ENCODE measurements at places on chromosomes 13 and 19.

GRCh38 chr13:33069365-33069764 lies 53.1 kb downstream of the KL start:
- DNase-seq, result no peak

GRCh38 chr13:41802684-41803444 lies 158.0 kb downstream of the VWA8 start:
- DNase-seq, result no peak

DNA sequence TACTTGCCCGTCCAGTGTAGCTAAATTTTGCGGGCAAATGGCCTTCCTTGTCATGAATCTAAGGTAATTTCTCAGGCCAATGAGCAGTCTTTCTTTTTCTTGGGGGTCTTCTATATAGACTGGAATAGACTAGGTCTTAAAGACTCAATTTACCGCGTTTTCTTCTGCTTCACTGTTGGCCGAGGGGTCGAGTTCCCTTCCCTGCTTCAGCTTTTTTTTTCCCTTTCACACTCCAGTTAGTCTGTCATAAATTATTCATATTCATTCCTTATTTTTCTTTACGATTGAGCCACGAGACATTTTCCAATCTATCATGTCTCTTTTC lies 276 bp downstream of the ALG11 start:
- DNase-seq, result no peak

- DNase-seq, result no peak
These were observed 46.3 kb upstream of the ZNF730 start for GRCh38 chr19:23070353-23071146.

- DNase-seq, result no peak
These were observed 648.3 kb upstream of the ARGLU1 start for GRCh38 chr13:107216046-107216755.

DNA sequence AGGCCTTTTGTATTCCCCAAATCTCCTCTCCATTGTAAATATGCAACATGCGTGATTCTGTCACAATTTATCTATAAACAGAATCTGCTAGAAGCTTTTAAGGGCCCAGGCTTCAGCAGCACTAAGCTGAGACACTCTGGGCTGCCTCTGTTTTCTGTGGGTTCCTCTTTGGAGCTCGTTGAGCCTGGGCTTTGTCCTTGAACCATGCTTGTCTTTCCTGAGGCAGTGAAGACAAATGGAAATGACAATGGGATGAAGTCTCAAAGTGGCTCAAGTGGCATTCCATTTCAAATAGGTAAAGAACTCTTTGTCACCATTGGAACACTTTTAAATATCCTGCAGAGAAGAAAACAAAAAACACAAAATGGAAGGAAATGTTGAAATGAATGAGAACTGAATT lies 40.3 kb downstream of the RASL11A start:
- no peak for DNase-seq

- no peak for DNase-seq
These were observed 4.3 kb upstream of the HAUS5 start for GRCh38 chr19:35608251-35608650.

- no peak for DNase-seq
These were observed 87.8 kb downstream of the MAB21L1 start for GRCh38 chr13:35388441-35389355.

- no peak for DNase-seq
These were observed 2.0 kb downstream of the EPN1 start for GRCh38 chr19:55676889-55677505.

GRCh38 chr19:7250951-7251350 lies 43.3 kb downstream of the INSR start:
- no peak for DNase-seq

GRCh38 chr19:3778104-3778867 lies 6.3 kb upstream of the RAX2 start:
- DNase-seq, result no peak

- no peak for DNase-seq
These were observed 20.8 kb downstream of the NOVA2 start for GRCh38 chr19:45952686-45953505.

- DNase-seq, result no peak
These were observed 51.3 kb downstream of the STK24 start for GRCh38 chr13:98525456-98526181.
